ENCODE measurements at places on chromosomes 13 and 19.

DNA sequence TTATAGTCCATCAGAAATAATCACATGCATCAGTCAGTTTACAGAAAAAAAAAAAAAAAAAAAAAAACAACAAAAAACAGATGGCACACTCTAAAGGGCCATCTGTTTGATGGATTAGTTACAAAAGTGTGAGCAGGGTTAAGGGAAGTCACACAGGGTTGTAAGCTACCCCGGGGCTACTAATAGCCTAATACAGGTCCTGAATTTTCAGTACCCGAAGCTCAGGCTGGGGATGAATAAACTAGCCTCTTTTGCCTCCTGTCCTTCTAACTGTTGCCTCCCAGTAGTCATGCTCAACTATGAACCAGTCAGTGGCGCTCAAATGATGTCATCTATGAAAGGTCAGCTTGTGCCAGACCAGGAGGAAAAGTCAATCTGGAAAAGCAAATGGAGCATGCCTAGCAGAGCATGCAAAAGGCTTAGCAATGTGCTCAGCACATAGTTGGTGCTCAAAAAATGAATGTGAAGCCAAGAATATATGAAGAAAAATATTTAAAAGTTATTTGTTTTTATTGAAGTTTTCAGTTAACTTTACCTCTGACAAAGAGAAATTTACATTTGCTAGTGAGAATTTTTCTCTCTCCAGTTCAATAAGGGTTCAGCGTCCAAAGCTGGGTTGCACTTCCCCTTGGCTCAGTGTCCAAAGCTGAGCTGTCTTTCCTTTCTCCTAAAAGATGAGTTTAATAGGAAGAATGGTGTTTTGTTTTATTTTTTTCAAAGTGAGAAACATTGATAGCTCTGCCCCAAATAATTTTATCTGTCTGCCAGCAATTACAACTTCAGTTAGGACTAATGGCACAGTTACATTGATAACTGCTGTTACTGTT, 30.8 kb upstream of the LRCH1 start:
- no peak for DNase-seq

DNA sequence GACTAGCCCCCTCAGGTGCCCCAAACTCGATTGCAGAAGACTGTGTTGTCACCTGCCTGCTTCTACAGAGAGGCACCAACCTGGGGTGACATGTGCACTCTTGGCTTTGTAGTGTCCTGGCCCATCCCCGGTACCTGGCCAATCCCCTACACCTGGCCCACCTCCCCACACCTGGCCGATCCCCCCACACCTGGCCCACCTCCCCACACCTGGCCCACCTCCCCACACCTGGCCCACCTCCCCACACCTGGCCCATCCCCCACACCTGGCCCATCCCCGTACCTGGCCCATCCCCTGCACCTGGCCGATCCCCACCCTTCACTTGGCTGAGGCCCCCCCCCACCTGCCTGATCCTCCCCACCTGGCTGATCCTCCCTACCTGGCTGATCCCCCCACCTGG, 25.4 kb downstream of the ATP11A start:
- no peak for DNase-seq

GRCh38 chr13:42333613-42334328, 61.8 kb downstream of the AKAP11 start:
- DNase-seq = no peak

- DNase-seq = no peak
Measured at GRCh38 chr19:2933490-2933910, 11.3 kb downstream of the ZNF77 start.

- no peak for DNase-seq
Measured at GRCh38 chr19:8261881-8262280, 46.3 kb downstream of the CD320 start.

DNA sequence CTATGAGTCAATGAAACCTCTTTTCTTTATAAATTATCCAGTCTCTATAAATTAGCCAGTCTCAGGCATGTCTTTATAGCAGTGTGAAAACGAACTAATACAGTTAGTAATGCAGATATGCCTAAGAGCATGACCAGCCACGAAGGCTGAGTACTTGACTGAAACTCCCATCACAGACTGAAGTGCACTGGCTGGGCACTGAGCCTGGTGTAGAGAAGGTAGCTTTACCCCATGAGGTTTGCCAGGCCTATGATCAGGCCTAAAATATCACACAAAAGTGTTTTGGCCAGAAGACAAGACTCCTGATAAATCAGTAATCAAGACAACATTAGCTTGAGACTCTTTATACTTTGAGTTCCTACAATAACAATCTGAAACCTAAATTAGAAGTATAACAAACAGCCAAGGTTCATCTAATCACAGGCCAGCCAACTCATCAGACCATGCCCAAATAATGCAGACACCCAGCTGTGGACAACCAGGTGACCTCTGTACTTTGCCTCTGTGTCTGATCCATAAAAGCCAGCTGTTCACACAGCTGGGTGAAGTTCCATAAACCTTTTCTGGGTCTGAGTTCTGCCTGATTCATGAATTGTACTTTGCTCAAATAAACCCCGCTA, 771.8 kb upstream of the SLITRK1 start:
- no peak for DNase-seq

DNA sequence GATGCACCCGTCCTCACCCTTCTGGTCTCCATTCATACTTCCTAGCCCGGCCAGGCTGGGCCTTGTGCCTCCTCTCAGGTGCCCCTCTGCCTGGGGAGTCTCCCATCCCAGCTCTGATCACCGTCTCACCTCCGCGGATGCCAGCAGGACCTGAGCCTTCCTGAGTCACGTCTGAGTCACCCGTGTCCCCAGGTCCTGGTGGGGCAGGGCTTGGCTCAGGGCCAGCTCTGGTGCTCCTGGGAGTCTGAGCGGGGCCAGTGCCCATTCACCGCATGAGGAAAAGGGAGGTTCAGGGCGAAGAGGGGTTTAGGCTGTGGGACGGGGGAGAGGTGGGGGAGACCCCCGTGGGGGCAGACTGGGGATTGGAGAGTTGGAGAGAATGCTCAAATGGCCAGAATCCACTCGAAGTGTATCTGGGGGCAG, 593 bp downstream of the ATP8B3 start:
- DNase-seq = peak; percentile 45

DNA sequence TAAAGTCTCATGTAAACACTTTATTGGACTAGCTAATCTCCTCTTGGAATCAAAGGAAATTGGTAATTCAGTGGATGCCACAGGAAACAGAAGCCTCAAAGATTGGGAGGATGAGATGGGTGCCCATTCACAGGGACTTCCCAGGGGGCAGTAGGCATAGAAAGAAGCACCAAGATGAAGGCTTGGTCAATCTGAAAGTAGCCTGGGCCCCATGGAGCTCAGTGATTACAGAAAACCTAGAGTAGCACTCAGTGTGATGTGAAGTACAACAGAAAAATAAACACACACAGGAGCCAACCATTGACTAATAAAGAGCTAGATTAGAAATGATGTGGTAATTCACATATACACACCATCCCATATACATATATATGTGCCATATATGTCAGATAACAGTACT, 560.6 kb downstream of the TBC1D4 start:
- no peak for DNase-seq
